ENCODE measurements at places on chromosomes 5 and 9.

- no peak for DNase-seq
Observed at GRCh38 chr5:33299621-33300208, 141.1 kb upstream of the TARS1 start.

DNA sequence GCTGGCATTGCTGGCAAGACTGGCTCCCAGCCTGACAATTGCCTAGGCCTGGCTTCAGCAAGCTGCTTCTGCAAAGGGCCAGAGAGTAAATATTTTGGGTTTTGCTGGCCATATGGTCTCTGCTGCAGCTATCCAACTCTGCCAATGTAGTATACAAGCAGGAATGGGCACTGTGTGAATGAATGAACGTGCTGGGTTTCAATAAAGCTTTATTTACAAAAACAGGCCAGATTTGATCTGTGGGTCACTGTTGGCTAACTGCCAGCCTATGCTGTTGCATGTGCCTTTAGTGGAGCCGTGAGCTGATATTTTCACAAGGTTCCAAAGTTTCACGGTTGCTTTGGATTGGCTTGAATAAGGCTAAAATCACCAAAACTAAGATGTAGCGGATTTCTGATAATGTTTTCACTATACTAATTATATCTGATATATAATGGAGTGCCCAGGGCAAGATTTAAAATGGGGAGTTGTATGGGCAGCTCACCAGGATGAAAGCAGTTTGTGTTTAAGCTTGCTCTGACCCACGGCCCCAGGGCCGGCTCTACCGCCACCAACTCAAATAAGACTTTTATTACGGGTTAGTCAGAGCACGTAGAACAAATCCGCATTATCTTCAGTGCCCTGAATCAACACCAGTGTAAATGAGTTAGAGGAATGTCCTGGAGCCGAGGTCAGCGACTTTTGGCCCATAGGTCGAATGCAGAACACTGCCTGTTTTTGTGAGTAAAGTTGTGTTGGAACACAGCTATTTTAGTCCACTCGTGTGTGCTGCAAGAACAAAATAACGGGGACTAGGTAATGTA lies 98.6 kb upstream of the DAP start:
- DNase-seq: no peak

DNA sequence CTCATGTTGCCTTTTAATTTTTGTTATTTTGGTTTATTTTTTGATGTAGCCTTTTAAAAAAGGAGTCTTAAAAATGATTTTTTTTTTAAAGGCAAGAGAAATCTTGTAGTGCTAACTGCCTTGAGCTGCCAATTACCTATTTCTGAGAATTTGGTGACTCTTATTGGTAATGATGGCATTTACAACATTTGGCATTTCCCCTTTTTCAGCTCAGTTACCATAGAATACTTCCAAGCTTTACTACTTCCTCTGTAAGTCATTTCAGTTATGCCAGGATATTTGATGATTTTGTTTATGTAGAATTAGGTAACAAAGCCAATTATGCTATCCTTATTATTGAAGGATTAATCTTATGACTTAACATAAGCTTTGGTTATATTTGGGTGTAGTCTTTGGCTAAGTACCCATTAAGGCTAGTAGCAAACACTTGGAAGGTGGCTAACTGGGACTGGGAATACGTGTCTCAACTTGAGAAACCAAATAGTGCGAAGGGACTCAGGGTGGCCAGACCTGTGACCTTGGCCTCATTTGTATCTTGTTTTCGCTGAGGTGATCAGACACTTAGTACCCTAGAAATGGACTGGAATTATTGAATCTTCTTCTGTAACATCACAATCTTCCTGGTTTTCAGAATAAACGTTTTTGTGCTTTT lies 27.7 kb downstream of the CDC37L1 start:
- no peak for DNase-seq

- DNase-seq: no peak
Observed at GRCh38 chr5:143168171-143168741, 235.2 kb downstream of the NR3C1 start.

DNA sequence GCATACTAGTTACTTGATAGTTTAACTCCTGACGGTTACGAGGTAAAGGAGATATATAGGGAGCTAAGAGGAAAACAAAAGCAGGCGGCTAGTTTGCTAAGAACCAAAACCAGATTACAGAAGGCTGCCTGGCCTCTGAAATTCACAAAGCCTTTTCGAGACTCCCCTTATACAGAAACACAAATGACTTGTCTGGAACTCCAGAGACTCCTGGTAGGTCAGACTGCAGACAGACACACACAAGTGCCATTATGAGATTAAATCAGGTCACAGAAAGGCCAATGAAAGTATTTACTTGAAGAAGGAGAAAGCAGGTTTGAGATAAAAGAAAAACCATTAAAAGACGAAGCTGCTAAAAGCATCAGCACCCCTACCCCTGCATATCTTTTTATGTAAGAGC lies 142.5 kb upstream of the LRRTM2 start:
- DNase-seq: no peak

- DNase-seq: no peak
Observed at GRCh38 chr5:6792911-6793471, 79.8 kb downstream of the TENT4A start.

- no peak for DNase-seq
Observed at GRCh38 chr9:110443146-110443865, 105.6 kb upstream of the TXNDC8 start.

DNA sequence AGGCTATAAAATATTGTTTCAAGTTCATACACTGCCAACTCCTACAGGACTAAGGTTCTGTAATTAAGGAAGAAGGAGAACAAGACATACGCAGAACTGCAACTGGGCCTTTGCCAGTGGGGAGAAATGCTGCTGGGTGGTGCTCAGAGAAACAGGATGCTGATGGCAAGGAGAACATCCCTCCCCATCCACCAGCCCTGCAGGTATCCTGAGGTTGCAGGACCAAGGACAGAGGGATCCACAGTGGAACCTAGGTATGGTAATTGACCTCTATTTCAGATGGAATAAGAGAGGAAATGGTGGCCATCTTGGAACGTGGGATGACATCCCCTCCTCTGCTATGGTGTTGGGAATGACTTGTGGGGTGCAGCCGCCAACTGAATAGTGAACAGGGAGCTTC lies 206.3 kb upstream of the S1PR3 start:
- DNase-seq: no peak

DNA sequence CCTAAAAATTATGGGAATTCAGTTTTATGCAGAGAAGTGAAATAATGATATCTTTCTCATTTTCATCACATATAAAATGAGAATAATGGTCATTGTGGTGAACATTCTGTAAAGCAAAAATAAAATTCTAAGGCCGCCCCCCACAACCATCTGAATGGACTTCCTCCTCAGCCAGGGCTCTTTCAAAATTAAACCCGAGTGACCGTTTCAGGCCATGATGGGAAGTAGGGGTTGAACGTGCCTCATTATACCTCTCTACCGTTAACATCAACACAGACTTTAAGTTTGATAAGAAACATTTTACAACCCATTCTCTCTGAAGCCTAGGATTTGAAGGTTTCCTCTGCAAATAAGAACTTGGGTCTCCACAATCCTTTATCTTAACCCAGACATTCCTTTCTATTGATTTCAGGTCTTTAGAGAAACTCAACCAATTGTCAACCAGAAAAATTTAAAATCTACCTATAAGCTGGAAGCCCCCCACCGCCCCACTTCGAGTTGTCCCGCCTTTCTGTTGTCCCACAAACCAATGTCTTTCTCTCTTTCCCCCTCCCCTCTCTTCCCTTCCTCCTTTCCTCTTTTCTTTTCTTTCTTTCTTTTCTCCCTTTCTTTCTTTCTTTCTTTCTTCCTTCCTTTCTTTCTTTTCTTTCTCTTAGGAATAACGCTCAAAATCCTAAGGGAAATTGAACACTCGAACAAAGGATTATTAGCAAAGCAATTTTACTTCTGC lies 1.7 kb upstream of the TMCO6 start:
- DNase-seq: no peak

GRCh38 chr9:79799691-79800335 lies 228.0 kb downstream of the TLE4 start:
- no peak for DNase-seq

- DNase-seq: no peak
Observed at GRCh38 chr9:8961186-8961851, 1161.7 kb upstream of the DMAC1 start.

DNA sequence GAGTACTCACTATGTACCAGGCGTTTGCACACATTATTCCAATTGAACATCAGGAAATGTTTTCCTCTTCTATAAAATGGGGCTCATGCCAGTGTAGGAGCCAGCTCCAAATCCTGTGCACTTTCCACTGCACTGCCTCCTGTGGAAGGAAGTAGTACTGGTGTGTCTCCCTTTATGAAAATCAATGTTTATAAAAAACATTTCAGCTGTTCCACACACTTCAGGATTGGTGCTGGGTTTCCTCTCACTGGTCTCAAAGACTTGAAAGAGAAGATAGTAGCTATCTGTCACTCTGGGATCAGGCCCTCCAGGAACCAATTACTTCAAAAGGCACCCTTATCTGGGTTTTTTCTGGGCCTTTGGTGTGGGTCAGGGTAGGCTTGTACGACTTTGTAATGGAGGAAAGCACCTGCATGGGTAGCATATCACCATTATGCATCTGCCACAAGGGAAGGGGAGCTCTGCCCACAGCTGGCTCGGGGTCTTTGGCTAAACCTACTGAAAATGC lies 32.5 kb downstream of the RAB14 start:
- DNase-seq: no peak

GRCh38 chr9:133604214-133604613 lies 5.0 kb downstream of the FAM163B start:
- DNase-seq: no peak

Data from hematopoietic multipotent progenitor cell treated with erythropoietin and hydrocortisone succinate and interleukin-3 and kit ligand, for 17 days (in vitro differentiated cells).